Breast epithelium (tissue), 4 donors: ENCODE measurements at places on chromosomes 2 and 18. TPM values are rescaled to one million over a fixed set of nuclear protein-coding genes. Genes with fewer than 3 reads are reported as not detected.

DNA sequence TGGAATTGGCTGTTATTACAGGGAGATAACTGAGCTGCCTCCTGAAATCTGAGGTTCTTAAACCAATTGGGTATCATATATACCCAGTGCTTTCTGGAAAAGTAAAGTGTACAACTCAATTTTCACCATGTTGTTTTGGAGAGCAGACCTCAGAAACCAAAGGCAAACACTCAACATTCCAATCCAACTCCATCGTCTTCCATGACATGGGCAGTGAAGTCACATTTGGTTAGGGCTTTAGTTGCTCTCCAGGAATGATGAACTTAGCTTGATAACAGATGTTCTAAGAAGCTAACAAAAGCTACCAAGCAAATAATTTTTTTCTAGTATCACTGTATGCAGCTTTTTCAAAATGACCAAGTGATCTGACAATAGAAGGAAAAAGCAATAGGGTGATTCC is 107.0 kb upstream of the SLC35G4 start:
- no peak for DNase-seq

- no peak for DNase-seq
Observed at GRCh38 chr2:95390881-95391321, 11.6 kb upstream of the FAHD2A start.

DNA sequence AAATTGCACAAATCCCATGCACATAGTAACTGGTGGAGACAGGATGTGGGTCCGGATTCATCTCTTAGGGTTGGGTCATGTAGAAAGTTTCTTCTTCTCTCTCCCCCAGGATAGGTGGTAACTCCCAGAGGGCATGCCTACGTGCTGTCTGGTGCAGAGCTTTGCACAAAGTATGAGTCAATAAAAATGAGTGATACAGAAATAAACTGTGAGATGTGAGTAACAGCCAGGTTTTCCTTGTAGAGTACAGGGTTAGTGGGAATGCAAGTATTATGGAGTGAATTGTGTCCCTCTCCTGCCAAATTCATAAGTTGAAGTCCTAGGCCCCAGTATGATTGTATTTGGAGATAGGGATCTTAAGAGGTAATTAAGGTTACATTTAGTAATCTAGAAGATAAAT is 289.4 kb downstream of the ALK start:
- DNase-seq = no peak

The GRB14 gene
- total RNA-seq = 4.6 TPM

The FKBP1B gene
- 11.0 TPM for total RNA-seq
